Forelimb muscle (tissue), 1 donor: ENCODE measurements at places on chromosomes 5 and 9.

- no peak for DNase-seq
These were observed 136.2 kb downstream of the DMXL1 start for GRCh38 chr5:119207105-119207504.

DNA sequence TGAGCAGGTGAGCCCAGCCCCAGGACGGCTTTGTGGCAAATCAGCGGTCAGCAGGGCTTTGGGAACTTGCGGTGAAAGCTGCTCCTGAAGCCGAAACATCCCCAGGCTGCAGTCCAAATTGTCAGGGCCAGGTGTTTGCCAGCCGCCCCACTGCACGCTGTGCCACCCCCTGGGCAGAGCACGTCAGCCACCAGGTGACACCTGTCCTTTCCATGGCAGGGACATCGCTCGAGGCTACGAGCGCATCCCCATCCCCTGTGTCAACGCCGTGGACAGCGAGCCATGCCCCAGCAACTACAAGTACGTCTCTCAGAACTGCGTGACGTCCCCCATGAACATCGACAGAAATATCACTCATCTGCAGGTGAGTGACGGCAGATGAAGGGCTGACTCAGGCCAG, 64.4 kb upstream of the CACNA1B start:
- DNase-seq, result no peak

GRCh38 chr5:83048277-83048676, 28.9 kb downstream of the TMEM167A start:
- DNase-seq, result no peak

GRCh38 chr9:134556531-134557068, 85.0 kb upstream of the COL5A1 start:
- peak; percentile 91 for DNase-seq

GRCh38 chr5:40653221-40654022, 26.3 kb upstream of the PTGER4 start:
- no peak for DNase-seq

- no peak for DNase-seq
These were observed 23.4 kb upstream of the GLRA1 start for GRCh38 chr5:151947931-151948608.

DNA sequence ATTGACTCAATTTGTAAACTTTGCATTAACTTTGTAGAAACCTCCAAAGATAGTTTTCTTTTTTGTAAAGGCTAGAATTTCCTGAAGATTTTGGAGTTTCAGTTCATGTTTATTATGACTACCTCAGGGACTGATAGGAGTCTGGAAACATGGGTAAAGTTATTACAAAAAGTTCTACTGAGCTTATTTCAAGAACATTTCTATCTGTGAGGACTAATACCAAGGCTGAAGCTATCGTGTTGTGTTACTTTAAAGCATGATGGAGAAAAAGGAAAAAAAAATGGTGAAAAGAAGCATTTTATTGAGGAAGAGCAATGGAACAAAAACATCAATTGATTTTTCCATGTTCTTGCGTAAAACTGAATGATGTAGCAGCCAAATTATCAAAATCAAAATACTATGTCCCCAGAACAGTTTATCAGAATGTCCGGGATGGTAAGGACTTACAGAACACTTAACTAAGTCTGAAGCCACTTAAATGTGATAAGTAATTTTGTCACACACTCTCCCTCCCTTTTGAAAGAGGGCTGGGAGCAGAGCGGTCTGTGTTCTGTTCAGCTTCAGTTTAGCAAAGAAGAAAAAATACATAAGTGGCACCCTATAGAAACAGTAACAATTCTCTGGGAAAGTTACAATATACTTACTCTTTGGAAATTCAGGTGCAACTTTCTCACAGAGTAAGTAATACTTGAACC, 25.1 kb upstream of the VCAN start:
- DNase-seq, result no peak

DNA sequence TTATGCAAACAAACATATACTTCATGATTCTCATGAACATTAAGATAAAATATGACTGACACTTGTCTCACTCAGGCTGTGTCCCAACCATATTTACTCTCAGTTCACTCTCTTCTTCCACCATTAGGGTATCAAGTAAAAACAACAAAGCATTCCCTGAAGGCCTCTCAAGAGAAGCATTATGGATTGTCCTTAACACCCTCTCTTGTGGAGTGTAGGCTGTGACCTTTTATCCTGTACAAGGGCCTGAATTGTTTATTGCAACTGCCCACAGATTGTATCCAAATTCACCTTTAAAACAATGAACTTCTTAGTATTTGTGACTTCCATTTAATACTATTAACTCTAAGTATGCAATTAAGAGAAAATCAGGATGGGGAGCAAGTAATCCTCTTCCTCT, 78.1 kb downstream of the RICTOR start:
- DNase-seq, result no peak

DNA sequence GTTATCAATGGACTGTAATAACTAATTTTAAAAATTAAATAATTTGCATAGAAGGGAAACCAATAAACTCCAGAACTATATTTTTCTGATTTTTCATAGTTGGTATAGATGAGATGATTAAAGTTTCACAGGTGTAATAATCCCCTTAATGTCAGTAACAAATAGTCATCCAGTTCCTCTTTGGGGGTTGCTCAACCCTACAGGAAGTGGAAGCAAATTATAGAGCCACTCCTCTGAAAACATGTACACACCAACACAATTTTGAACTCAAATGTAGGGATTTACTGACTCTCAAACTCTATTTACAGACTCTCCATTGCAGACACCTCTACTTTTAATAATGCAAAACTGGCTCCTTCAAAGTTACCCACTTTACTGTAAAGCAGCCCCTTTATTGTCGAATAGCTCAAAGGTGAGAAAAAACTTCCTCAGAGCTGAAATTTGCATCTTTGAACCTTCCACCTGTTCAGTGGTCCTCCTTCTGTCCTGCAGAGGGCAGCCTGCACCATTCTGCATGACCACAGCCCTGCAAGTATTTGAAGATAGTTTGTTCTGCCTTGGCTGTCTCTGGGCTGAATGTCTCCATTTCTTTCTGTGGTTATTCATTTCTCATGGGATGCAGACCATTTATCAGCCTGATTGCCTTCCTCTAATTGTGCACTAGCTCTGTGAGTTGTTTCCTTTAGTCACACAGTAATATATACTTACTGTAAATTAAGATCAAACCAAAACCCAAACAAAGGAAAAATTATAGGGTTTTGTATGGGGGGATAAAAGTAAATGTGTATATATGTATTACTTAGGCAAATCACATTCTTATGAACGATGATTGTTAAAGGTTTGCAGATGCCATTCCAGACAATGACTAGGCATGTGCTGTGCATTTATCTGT, 383.2 kb upstream of the SGCD start:
- DNase-seq, result no peak

DNA sequence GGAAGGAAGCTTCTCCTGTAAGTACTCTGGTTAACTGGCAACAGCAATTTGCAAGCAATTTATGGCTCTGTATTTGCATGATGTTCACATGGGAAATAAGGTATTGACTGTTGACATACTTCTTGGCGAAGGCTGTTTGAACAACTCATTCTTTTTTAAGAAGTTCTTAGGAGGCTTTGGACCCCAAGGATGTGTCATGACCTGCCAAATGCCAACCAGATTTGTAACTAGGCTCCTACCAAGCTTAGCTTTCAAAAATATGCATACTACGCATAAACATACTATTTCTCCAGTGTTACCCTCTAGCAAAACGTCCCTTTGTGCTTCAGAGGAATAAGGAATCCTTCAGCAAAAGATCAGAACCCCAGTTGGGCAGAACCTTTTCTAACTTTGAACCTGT, 165.2 kb upstream of the MSX2 start:
- DNase-seq, result no peak

- no peak for DNase-seq
These were observed 6.6 kb downstream of the GPR107 start for GRCh38 chr9:130060296-130060695.

GRCh38 chr5:5006548-5006947, 133.6 kb upstream of the ADAMTS16 start:
- DNase-seq, result no peak

DNA sequence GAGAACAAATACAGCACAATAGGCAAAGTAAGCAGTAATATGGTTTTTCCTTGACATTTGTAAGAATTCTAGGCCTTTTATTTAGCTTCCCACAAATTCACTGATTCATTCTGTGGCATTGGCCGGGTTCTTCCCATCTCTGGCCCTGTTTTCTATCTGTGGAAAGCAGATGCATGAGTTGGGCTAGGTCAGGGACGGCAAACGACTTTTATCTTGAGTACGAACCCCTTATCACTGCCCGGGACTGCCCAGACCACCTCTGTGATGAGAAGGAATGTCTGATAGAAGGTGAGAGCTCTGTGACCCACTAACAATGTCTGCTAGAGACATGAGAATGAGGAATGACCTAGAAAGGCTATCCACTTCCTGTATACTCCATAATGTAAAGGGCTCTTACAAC, 35.4 kb upstream of the ADAM19 start:
- no peak for DNase-seq

DNA sequence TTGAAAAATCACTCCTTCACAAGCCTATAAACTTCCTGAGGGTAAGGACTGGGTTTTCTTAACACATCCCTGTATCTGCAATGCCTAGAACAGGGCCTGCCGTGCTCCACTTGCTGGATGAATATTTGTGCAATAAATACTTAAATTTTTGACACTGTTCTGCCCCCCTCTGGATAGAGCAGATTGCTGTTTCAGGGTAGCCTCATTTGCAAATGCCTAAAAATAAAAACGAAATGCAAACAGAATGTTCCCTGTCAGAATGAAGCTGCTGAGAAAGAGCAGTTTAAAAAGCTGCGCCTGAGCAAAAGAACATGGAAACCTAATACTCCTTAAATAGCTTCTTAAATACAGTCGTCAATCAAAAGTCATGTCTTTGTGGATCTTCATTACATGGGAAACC, 385.3 kb downstream of the PRELID2 start:
- DNase-seq, result no peak

DNA sequence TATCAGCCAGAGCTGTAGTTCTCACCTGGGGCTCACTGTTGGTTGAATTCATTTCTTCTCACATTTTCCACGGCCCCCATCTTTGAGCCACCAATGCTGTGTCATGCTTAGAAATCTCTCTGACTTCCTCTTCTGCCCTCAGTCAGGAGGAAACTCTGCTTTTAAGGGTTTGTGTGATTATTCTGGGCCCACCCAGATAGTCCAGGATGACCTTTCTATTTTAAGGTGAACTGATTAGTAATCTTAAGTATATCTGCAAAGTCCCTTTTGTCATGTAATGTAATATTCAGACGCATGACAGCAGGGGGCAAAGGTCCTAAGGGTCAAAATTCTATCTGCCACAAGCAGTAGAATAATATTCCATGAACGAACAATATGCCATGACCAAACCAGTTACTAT, 88.4 kb downstream of the AK8 start:
- DNase-seq, result no peak

GRCh38 chr5:175856408-175857100, 14.8 kb upstream of the CPLX2 start:
- no peak for DNase-seq

- DNase-seq, result no peak
These were observed 176.4 kb downstream of the C5orf15 start for GRCh38 chr5:133792024-133792423.

- DNase-seq, result no peak
These were observed 51.7 kb downstream of the FBXW11 start for GRCh38 chr5:171954721-171955120.

- DNase-seq, result peak; percentile 80
These were observed 37.0 kb downstream of the DPYSL3 start for GRCh38 chr5:147472664-147473475.

GRCh38 chr9:14455243-14455642, 141.3 kb upstream of the NFIB start:
- no peak for DNase-seq

GRCh38 chr9:87564791-87565241, 67.1 kb downstream of the DAPK1 start:
- no peak for DNase-seq

GRCh38 chr9:98310752-98311392, 55.4 kb upstream of the TBC1D2 start:
- no peak for DNase-seq

DNA sequence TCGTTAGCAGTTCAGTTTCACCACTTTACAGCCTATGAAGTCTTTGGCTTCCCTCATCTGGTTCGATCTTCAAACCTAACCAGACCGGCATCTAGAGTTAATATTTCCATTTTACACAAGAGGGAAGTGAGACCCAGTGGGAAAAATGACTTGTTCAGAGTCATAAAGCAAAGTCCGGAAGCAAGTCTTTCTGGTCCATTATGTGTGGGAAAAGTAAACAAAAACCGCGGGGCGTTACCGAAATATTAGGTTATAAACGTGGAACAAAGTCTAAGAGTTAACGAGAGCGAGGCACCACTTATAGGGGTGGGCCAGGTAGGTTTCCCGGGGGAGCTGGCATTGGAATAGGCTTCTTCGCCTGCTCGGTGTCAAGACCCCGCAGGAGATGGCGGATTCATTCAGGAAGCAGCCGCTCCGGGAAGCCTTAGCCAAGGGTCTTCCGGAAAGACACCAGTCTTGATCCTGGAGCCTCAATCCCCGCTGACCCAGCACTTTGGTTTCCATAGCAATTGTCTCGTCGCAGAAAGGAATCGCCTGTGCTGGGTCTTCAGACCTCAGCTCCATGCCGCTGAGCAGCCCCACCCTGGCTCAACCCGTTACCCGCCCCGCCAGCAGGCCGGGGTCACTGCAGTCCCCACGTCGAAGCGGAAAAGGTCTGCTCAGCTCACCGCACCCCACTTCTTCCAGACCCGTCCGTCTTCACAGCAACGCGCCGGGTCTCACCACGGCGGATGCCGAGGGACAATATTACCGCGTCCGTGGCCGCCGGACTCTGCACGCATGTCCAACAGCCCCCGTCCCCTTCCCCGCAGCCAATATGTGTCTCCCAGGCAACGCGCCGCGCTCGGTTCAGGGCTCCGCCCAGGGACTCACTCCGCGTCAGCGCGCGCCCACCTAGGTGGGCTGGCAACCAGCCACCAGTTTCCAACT, at the start of gene C5orf52:
Gene C5orf52 (plus strand): TSS at position 872 of the 930 bp plus-strand sequence. CDS start 82 bp downstream, outside the sequence.
- peak; percentile 38 for DNase-seq

DNA sequence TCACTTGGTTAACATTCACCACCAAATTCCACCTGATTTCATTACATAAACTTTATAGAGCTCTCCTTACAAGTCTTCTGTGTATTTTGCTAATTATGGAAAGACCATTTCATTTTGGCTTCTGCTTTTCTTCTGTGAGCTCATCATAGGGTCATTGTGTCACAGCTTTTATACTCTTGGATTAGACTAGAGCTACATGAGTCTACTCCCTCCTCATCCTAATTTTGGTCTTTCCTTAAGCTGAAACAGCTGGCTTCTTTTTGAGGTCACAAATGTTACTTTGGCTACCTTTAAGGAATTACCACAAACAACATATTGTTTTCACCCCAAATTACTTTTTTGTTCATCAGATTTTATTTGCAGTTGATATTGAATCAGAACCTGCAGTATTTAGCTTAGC, 103.0 kb downstream of the NPR3 start:
- DNase-seq, result no peak

- no peak for DNase-seq
These were observed 10.0 kb downstream of the NAIF1 start for GRCh38 chr9:128056887-128057723.

- no peak for DNase-seq
These were observed 615.0 kb upstream of the CHD1 start for GRCh38 chr5:99543841-99544240.
